Ureter (tissue), 1 donor: ENCODE measurements at places on chromosomes 6 and 20.

DNA sequence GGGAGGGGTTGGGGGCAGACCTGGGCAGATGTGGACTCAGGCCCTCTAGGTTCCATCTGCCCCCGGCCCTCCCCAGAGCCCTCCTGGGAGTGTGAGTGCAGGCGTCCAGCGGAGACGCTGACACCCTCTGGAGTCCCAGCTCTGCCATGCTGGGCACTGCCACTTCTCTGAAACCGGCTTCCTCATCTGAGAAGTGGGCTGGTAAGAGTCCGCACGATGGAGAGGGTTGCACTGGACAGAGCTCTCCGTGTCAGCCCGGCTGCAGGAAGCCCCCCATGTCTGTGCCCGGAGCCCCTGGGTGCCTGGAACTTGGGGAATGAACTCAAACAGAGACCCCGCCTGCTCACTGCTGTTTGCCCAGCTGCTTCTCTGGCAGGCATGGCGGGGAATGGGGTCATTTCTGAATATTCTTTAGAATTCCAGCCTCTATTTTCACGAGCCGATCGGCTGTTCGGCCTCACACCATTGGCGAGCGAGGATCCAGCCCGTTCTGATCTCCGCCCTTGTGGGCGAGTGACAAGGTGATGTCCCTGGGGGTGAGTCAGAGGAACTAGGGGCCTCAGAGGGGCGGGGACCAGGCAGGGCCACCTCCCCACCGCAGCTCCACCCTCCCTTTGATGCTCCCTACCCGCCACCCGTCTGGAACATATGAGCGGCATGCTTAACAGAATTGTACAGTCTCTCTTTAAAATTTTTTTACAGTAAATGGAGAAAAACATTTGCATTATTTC, 47.8 kb upstream of the GATA5 start:
- no peak for DNase-seq

- DNase-seq: no peak
These were observed 344.6 kb upstream of the IMPG1 start for GRCh38 chr6:76416821-76417605.

DNA sequence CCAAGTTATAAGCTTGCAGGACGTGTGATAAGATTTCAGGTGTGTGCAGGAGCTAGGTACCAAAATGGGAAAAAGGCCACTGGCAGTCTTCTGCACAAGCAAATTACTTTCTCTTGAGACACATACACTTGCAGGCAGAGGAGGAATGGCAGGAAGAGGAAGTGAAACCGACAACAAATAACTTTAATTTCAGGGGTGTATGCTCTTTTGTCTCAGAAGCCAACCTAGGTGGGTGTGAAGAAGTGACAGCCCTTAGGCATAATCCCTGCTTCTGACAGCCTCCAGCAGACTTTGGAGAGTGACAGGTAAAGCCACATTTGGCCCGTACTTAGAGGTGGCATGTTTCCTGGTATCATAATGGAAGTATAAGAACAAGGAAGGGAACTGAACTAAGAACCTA, 118.8 kb upstream of the TRAF3IP2 start:
- DNase-seq: no peak

DNA sequence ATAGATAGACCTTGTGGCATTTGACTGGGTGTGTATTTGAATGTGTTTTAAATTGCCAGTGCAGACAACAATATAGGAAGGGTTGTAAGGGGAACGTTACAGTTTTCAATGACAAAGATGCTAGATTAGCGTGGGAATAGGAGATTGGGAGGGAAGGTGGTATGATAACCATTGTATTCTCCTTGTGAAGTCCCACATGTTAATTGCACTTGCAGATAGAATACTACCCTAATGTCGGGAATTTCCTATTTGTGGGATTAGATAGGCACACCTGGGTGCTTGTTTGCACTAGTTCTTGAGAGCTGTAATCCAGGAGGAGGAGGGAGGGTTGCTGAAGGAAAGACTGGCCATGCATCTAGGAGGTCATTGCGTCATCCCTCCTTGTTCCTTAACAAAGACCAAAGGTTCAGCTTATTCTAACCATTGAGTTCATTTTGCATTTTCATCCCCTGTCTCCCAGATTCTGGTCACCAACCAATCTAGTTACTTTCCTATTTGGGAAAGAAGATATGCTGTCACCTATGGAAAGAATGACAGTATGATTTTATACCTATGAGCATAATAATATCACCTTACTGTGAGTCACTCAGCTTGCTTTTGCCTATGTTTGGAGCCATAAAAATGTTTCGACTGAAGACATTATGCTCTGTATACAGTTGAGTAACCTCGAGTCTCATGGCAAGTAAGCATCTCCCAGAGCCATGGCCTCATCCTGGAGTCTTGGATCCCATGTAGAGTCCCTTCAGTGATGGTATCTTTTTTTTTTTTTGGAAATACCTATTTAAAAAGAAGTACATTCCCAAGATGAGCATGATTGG, 201.5 kb downstream of the DTNBP1 start:
- no peak for DNase-seq

GRCh38 chr20:420166-420620, 12.1 kb downstream of the RBCK1 start:
- DNase-seq: no peak
